Skin of body (tissue), 3 donors: ENCODE measurements at places on chromosomes 16 and 17. TPM values are rescaled to one million over a fixed set of nuclear protein-coding genes. Genes with fewer than 3 reads are reported as not detected.

DNA sequence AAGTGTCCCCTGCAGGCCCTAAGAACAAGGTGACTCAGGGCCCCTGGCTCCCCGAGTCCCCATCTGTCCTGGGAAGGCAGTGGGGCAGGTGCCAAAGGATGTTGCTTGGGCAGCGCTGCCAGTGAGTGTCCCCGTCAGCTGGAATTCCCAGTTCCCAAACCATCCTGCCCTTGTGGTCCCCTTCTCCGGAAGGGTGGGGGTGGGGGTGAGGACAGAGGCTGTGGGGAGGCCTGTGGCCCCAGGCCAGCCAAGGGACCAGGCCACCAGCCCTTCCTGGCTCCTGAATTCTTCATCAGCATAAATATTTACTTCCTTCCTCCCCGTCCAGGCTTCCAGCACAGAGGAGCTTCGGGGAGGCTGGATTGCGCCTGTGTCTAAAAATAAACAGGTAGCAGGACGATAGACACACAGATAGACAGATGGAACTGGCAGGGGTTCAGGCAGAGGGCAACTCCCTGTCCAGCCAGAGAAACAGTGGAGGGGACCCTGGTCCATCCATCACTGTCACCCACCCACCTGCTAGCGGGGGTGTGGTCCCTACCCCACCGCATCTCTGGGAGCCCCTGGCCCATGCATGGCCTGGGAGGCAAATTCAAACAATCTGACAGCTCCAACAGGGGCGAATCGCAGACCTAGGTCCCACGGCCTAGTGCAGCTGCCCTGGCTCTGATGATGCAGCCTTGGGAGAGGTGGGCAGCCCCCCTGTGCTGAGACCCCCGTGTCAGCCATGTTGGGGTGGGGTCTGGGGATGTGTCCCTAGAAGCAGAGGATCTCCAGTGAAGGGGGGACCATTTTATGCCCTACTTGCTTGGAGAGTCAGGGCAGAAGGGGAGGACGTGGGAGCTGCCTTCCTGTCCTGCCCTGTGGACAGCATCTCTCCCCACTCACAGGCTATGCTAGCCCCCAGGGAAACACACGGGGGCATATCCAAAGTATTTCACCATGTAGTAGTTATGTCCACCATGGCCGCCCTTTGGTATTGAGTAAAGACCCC, 13.2 kb downstream of the GLIS2 start:
- DNase-seq: no peak

- DNase-seq: no peak
Measured at GRCh38 chr17:79974566-79975497, 60.8 kb downstream of the TBC1D16 start.

- DNase-seq: no peak
Measured at GRCh38 chr17:1907909-1908698, 78.3 kb downstream of the RPA1 start.

DNA sequence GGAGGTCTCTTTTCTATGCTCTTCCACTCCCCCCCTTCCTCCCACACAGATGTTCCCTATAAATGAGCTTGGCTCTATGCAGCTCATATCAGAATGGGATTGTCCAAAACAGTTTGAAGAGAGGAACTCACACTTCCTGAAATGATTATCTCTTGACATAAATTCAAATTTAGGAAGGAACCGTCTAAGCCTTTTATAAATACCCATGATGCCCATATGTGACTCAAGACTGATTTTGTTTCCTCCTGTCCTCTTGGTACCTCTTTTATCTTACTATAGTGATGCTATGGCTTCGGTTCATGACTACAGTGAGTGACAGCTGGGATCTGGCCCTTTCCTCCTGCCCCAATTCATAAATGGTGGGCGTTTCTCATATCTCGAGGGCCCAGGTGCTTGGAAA, 16.6 kb upstream of the TERF2 start:
- no peak for DNase-seq

DNA sequence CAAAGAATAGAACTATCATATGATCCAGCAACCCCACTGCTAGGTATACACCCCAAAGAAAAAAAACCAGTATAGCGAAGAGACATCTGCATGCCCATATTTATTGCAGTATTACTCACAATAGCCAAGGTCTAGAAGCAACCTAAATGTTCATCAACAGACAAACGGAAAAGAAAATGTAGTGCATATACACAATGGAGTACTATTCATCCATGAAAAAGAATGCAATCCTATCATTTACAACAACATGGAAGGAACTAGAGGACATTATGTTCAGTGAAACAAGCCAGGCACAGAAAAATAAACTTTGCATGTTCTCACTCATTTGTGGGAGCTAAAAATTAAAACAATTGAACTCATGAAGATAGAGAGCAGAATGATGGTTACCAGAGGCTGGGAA, 55.3 kb downstream of the WDR59 start:
- no peak for DNase-seq

- DNase-seq: no peak
Measured at GRCh38 chr16:47523342-47524006, 62.3 kb downstream of the PHKB start.

DNA sequence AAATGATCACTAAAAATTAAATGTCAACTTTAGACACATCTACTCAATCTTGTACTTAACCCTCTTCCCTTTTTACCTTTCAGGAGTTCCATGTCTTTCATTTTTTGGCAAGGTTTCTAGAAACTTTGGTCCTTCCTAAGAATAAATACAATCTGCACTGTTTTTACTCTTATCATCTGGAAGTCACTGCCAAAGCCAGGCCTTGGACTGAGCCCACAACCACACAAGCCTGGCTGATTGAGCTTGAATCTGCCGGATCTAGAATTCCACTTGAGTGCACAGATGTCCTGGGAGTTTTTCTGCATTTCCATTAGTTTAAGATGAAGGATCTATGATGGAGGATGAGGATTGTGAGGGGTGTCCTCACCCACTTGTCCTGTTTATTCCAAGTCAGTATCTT, 126.1 kb downstream of the VPS53 start:
- DNase-seq: no peak

DNA sequence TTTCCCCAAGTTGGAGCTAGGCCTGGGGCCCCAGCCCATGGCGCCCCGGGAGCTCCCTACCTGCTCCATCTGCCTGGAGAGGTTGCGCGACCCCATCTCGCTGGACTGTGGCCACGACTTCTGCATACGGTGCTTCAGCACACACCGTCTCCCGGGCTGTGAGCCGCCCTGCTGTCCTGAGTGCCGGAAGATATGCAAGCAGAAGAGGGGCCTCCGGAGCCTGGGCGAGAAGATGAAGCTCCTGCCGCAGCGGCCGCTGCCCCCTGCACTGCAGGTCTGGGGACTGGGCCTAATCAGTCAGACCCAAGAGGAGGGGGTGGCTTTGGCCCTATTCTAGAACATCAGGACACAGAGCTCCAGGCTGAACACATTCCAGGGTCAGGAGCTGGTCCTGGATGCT, 1.5 kb downstream of the RNF112 start:
- DNase-seq: no peak

DNA sequence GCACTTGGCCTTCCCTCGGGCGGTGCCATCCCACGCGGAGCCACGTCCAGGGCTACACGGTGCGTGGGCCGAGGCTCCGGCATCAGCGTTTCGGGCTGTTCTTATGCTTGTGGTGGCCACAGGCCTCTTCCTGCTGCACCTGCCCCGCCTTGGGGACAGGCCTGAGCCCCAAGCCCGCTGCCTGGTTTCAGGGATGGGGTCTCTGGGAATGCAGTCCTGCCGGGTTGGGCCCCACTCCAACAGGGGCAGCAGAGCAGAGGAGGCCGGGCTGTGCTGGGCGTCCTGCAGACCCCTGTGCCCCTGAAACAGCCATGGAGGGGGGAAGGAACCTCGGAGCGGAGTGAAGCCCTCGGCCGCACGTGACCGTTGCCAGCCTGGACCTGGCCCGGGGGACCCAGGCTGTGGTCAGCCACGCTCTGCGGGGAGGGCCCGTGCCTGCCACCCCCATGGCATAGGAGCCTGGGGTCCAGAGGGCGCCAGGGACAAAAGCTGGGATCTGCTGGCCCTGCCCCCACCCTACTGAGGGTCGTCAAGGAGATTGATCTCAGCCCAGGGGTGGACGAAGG, 453 bp upstream of the WFIKKN1 start:
- no peak for DNase-seq

- no peak for DNase-seq
Measured at GRCh38 chr17:5580969-5581368, 3.3 kb downstream of the NLRP1 start.

DNA sequence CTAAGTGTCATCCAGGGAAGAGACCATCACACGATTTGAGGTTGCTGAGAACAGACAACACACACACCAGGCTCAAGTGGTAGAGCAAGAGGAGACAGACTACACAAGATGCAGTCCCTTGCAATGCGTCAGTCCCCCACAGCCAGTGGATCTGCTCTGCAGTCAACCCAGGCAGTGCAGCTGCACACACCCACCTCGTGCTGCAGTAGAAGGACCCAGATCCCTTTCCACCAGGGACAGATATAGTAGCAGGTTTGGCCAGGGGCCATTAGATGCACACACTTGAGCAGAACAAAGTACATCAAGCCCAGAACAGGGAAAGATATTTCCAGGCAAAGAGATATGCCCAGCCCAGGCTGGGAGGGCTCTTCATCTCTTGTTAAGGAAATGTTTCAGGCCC, 112.9 kb downstream of the GRIN2A start:
- DNase-seq: no peak

DNA sequence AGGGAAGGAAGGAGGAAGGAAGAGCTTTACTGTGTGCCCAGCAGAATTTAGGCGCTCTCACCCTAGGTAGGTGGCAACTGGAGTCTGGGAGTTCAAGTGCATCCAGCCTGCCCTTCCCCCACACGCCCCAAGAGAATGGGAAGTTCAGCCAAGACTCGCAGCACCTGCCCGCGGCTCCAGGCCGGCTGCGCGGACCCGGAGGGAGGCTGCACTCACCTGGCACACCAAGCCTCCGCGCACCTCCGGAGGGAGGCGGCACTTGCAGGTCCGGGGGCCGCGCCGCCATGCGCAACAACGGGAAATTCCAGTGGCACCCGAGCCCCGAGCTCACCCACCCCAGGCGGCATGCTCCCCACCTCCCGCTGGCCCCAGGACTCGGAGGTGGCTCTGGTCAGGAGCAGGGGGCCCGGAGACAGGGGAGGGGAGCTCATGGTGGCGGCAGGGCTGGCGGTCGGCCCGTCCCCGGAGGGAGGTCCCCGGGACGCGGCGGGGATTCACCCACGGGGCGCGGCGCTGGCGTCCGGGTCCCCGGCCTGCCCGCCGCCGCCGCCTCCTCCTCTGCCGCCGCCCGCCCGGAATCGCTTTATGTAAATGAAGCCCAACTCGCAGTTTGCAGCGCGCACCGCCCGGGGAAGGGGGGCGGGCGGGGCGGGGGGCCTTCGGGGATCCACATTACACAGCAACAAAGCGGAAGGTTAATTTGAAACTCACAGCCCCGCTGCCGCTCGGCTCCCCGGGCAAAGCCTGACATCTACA, at the start of gene ZFHX3:
ZFHX3 (minus strand) TSS at position 593 of the 756 bp plus-strand sequence. CDS start 87,983 bp downstream, outside the sequence.
- DNase-seq: no peak

DNA sequence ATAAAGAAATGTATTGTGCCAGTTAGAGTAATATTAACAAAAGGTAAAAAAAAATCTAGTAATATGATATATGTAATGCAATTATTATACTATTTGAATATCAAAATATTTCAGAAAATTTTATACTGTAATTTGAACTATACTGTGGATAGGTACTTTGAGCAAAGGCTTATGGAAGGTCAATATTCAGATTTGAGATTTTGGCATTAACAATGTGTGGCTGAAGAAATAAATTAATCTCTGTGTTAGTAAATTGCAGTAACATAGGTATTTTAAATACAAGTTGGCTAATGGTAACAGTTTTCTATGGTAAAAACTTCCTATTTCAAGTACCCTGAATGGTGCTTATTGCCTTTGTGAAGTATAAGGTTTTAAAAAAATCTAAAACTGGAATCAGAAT, 23.2 kb upstream of the NACA2 start:
- no peak for DNase-seq

DNA sequence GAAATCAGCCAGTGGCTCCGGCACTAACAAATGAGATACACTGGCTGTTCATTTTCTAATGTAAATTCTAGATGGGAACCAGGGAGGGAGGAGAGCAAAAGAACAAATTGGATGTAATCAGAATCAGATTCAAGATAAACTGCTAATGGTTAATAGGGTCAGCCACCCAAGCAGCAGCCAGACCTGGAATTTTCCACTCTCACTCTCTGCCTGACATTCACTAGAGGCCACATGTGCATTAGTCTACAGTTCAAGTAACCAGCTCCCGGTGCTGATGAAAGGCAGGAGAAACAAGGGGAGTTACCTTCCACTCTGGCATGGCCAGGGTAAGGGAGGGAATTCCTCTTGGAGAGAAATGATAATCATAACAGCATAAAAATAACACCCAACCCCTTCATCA, 597.7 kb downstream of the TOX3 start:
- DNase-seq: no peak

GRCh38 chr17:39018267-39019134, 51.3 kb upstream of the FBXO47 start:
- no peak for DNase-seq

DNA sequence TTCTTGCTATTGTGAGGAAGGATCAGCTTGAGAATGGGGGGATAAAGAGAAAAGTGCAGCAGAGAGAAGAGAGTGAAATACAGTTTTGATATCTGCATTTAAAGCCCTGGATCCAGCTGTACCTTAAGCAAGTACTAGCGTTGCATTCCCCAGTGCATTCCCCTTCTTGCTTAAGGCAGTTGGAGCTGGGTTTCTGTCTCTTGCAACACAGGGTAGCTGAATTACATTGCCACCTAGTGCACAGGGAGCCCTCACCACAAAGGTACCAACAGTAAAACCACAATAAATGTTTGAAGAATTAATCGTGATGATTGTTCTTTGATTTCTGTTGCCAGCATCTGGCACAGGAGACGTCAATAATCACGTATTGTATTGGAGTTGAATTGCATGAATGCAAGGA, 588.7 kb downstream of the RBFOX1 start:
- DNase-seq: no peak

DNA sequence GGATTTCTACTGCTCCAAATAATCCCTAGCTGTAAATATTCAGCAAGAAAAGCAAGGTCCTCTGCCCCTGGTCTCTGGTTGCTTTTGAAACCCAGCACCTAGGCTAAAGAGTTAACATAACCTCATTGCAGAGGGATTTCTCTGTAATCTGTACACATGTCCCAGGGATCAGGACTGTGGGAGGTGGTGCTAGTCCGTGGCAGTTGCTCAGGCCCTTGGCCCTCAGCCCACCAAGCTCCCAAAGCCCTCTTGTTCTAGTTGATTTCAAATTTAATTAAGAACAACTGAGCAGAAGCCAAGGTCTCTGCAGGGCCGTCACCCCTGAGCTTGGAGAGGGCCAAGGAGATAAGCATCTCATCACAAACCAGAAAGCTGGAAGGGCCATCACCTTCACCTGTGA, 181.1 kb downstream of the SOX9 start:
- no peak for DNase-seq

The TAT gene
- total RNA-seq: not detected

The TERB1 gene
- 0.10 TPM for total RNA-seq

The ACSF3 gene
- total RNA-seq: 16.5 TPM

The PRRT2 gene
- total RNA-seq: 3.6 TPM

The CSH1 gene
- total RNA-seq: not detected

The KRT31 gene
- total RNA-seq: 52.1 TPM

The PPL gene
- 69.8 TPM for total RNA-seq

The TEKT1 gene
- 0.10 TPM for total RNA-seq

The NPIPA2 gene
- not detected for total RNA-seq

The IRX5 gene
- total RNA-seq: 13.5 TPM

The ABI3 gene
- total RNA-seq: 1.5 TPM

The TEN1 gene
- 16.0 TPM for total RNA-seq

The MPP2 gene
- total RNA-seq: 3.0 TPM

The NEUROD2 gene
- total RNA-seq: not detected

The GLP2R gene
- total RNA-seq: 0.30 TPM
